ENCODE measurements at places on chromosomes 11 and 22.

DNA sequence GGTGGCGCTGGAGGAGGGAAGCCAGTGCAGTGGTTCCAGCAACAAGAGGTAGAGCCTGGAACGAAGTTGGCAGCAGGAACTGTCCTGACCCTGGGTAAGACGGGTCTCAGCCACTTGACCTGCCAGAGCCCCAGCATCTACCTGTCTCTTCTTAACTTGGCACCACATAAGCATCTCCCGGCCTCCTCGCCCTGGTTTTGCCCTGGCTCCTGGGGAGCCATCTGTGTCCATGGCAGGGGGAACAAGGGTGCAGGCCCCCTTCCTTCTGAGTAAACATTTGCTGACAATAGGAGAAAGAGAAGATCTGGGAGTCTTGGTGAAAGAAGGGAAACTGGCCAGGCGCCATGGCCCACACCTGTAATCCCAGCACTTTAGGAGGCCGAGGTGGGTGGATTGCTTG lies 12.8 kb downstream of the P2RY2 start:
- DNase-seq: no peak

- DNase-seq: no peak
Observed at GRCh38 chr22:20138868-20139267, 7.3 kb downstream of the ZDHHC8 start.

DNA sequence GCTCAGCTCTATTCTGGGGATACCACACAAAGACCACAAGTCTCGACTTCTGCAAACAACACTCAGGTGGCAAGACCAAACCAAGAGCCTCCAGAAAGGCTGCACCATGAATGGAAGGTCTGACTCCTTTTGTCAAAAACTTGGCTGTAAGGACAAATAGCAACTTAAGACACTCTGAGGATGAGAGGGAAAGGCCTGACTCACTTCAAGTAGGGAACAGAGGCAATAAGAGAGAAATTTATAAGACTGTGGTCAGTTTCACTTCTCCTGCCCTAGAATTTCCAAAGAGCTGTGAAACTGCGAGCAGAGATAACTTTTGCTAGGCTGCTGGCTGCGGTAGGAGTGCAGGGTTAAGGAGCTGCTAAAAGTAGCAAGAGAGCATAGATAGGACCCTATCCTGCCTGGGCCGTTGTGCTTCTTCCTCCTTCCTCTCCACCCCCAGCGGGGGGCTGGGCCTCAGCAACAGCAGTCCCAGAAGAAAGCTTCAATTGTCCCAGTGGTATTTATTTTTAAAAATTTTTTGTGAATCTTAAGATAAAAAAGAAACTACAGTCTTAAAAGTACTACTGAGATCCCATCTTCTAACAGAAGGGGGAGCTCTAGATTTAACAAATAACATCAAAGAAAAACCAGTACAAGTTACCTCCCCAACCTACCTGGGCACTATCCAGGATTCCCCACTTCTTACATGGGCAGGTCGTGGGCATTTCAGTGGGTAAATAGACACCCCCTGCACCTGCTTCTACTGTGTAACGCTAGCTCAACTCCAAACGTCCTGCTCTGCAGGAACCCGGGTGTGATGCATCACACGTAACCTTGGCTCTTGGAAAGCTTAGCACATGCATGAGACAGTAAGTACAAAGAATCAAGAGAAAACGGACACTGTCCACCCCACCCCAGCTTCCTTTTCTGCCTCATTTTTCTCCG lies 66.4 kb downstream of the SGSM3 start:
- DNase-seq: peak; percentile 57

GRCh38 chr11:131691181-131692041 lies 321.0 kb downstream of the NTM start:
- DNase-seq: no peak

GRCh38 chr11:45983471-45983845 lies 61.0 kb downstream of the LARGE2 start:
- DNase-seq: no peak

DNA sequence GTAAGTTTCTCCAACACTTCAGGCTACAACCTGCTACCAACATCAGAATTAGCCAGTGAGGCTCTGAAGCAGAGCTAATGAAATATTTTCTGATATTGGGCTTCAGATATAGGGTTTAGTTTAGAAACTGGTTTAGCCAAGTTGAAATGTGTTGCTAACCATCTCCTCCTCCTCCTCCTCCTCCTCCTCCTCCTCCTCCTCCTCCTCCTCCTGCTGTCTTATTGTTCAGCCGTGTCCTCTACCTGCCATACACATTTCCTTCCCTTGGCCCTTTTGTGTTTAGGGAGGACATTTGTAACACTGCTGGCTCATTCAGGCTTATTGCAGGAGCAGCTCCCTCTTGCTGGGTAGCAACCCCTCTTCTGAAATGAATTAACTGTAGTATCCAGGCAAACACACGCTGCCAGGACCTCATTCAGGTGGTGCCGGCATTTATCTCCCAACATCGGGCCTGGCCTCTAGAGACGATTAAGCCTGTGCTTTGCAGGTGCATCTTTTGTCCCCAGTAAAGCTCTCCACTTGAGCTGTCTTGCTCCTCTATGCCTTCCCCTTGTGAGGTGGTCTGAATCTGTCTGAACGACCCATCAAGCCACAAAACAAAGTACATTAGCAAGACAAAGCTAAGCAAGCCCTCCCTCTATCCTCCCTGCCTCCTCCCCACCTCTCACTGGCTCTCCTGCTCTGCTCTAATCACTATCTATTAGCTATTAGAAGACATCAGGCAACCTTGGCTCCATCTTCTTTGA lies 82.9 kb downstream of the KCNJ1 start:
- no peak for DNase-seq

- no peak for DNase-seq
Observed at GRCh38 chr22:48639896-48640748, 1187.6 kb downstream of the BRD1 start.

DNA sequence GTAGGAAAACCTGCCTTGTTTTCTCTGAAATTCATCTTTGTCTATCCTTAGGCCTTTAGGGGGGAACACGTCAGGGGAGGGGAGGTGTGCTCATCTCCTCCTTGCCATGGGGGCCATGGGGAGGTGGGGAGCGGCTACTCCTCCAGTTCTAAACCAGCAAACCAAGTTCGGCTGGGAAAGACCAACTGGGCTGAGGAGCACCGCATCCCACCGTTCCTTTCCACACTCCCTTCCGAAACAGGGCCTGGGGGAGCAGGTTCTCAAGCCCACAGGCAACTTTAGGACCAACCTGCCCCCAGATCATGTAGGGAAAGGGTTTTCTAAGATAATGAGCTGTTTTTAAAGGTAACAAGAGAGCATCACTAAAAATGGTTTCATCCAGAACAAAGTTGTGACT lies 77.5 kb upstream of the PITPNB start:
- no peak for DNase-seq

- no peak for DNase-seq
Observed at GRCh38 chr22:38317995-38318715, 922 bp upstream of the CSNK1E start.

- no peak for DNase-seq
Observed at GRCh38 chr11:1546536-1547466, 25.3 kb downstream of the DUSP8 start.

DNA sequence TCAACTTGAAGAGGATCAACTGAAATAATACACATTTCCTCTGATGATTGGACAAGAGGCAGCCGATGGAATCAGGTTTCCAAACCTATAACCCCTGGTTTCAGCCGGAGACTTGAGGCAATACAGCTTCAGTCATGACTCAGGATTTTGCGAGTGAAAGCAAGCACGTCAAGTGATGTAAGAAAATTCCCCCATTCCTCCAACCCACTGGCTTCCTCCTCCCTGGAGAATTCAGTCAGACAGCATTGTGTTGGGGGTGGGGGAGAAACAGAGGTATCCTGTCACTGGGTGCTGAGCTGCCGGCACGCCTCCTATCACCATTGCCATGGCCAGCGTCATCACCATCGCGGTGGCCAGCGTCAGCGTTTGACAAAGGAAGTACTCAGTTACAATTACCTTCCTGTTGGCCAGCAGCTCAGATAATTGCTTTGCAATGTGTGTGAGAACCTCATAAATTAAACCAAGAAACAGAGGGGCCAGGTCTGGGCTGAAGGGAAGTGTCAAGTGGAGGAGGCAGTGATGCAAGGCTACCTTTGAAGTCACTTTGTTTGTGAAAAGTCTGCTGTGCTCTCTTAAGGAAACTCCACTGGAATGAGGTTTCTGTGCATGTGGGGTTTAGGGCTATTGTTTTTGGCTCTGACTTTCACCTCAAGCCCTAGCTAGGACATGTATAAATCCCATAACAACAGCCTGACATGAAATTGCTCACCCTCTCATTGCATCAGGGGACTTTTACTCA lies 50.2 kb downstream of the LIF start:
- DNase-seq: peak; percentile 95

DNA sequence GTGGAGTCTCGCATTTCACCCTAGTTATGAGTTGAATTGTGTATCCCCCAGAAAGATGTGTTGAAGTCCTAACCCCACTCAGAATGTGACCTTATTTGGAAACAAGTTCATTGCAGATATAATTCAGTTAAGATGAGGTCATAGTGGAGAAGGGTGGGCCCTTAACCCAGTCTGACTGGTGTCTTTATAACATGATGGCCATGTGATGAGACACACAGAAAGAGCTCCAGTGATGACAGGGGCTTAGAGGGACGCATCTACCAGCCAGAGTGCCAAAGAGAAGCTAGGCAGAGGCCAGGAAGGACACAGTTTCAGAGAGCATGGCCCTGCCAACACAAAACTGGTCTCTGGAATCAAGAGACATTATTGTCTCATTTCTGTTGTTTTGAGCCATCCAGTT lies 50.3 kb downstream of the LARGE1 start:
- no peak for DNase-seq

GRCh38 chr22:20550057-20550817 lies 42.8 kb downstream of the MED15 start:
- DNase-seq: no peak

DNA sequence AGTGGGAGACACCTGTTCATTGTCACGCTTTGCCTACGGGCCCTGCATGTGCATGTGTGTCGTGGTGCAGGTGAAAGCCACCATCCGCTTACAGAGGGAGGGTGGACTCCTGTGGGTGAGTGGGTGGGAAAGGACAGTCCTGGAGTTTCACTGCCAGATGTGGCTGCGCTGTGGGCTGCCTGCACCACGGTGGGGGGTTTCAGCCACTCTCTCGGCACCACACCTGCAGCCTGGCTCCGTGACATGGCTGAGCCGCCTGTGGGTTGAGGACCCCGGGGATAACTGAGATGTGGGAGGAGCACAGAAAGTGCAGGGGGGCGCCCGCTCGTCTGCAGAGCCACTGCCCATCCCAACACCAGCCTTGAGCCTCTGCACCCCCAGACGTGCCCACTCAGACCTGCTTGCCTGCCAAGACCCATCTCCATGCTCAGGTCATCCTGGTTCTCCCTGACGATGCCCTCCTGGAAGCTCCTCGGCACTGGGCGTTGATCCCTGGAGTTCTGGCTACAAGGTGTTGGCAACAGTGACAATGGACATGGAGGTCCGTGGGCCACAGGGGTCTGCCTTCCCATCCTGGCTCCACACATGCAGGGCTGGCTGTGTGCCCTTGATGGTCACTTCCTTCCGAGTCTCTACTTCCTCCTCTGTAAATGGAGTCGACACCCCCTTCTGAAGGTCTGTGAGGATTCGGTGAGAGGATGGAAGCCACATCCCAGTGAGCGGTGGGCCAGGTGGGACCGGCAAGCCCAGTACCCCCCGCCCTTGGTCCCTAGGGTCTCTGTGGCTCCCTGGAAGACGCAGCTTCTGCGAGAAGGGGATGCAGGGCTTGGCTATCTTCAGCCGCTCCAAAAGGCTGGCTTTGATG lies 1007.0 kb downstream of the BRD1 start:
- no peak for DNase-seq

- DNase-seq: no peak
Observed at GRCh38 chr11:61429346-61429690, 457 bp downstream of the CPSF7 start.

- DNase-seq: no peak
Observed at GRCh38 chr11:73236854-73237253, 18.8 kb downstream of the P2RY2 start.

GRCh38 chr11:70437111-70437784 lies 38.9 kb downstream of the CTTN start:
- DNase-seq: no peak

DNA sequence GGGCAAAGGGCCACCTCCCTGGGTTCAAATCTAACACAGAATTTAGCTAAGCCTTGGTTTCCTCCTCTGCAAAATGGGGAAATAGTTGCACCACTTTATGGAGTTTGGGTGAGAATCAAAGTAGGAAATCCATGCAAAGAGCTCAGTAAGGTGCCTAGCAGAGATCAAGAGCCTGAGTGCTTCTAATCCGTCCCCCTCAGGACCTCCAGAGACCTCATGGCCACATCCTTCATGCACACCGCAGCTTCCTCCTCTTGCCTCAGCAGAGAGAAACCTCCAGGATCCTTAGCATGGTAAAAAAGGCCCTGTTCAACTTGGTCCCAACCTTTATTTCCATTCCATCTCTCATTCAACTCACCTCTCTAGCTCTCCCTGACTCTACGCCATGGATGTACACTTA lies 37.8 kb upstream of the NAV2 start:
- DNase-seq: no peak

DNA sequence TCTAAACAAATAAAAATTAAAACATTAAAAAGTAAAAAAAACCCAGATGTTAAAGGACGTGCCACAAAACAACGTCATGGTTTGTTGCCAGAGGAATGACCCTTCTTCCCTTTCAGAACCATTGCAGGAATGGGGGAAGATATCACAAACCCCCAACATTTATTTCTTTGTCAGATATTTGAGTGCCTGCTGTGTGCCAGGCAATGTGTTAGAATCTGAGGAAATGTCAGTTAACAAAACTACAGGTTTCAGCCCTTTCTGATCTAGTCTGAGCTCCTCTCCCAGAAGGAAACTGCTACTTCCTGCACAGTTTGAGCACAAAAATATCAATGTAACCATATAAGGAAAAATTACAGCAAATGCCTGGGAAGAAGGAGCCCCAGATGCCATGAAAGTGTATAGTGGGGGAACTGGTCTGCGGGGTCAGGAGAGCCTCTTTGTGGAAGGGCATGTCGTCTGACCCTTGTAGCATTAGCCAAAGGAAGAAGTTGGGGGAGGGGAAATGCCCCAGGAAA lies 7.1 kb upstream of the NHERF4 start:
- DNase-seq: no peak

Data from smooth muscle cell of the brain vasculature (primary cell).